ENCODE measurements at places on chromosomes 13 and 19. TPM values are rescaled to one million over a fixed set of nuclear protein-coding genes. Genes with fewer than 3 reads are reported as not detected.

The CYP4F8 gene
- polyA plus RNA-seq, result 0.17 TPM

The EFNB2 gene
- 17.4 TPM for polyA plus RNA-seq

The CLDND2 gene
- polyA plus RNA-seq, result 41.2 TPM

The PEAK3 gene
- polyA plus RNA-seq, result 0.16 TPM

The MADCAM1 gene
- polyA plus RNA-seq, result 1.6 TPM

The FCAR gene
- polyA plus RNA-seq, result not detected

The HIPK4 gene
- 32.8 TPM for polyA plus RNA-seq

The ZNF677 gene
- polyA plus RNA-seq, result 88.9 TPM

The PSG6 gene
- not detected for polyA plus RNA-seq

The NCAN gene
- 2.3 TPM for polyA plus RNA-seq

The PCDH20 gene
- 0.88 TPM for polyA plus RNA-seq

The CYSLTR2 gene
- polyA plus RNA-seq, result 0.76 TPM

The CEACAM20 gene
- 0.53 TPM for polyA plus RNA-seq

The C19orf85 gene
- not detected for polyA plus RNA-seq

The TLE6 gene
- 8.1 TPM for polyA plus RNA-seq

The ZNF442 gene
- polyA plus RNA-seq, result 1.3 TPM

The RFPL4AL1 gene
- polyA plus RNA-seq, result not detected

The SYCN gene
- polyA plus RNA-seq, result 36.5 TPM

The PLPPR2 gene
- polyA plus RNA-seq, result 20.3 TPM

The F2RL3 gene
- 4.4 TPM for polyA plus RNA-seq

The KIR3DL1 gene
- polyA plus RNA-seq, result not detected

The KLF1 gene
- not detected for polyA plus RNA-seq

The KLK15 gene
- 7.4 TPM for polyA plus RNA-seq

The APLP1 gene
- 37.9 TPM for polyA plus RNA-seq

The FCHO1 gene
- polyA plus RNA-seq, result 9.8 TPM

The ZNF155 gene
- polyA plus RNA-seq, result 7.4 TPM

The SLC25A41 gene
- polyA plus RNA-seq, result 7.6 TPM

The ARHGAP33 gene
- 46.6 TPM for polyA plus RNA-seq

The RPS16 gene
- polyA plus RNA-seq, result 1,146 TPM

The NXNL1 gene
- not detected for polyA plus RNA-seq

The CGB1 gene
- not detected for polyA plus RNA-seq

The CEACAM5 gene
- 0.33 TPM for polyA plus RNA-seq

The RNF17 gene
- 36.9 TPM for polyA plus RNA-seq

The CD33 gene
- polyA plus RNA-seq, result 3.8 TPM

The CGB2 gene
- 2.5 TPM for polyA plus RNA-seq

The C19orf73 gene
- 1.5 TPM for polyA plus RNA-seq

The ERVK3-1 gene
- polyA plus RNA-seq, result 34.0 TPM

The MEDAG gene
- 23.1 TPM for polyA plus RNA-seq

Measured in testis (tissue), 5 donors.